H4 (cell line): ENCODE measurements at places on chromosomes 2 and 18. TPM values are rescaled to one million over a fixed set of nuclear protein-coding genes. Genes with fewer than 3 reads are reported as not detected.

DNA sequence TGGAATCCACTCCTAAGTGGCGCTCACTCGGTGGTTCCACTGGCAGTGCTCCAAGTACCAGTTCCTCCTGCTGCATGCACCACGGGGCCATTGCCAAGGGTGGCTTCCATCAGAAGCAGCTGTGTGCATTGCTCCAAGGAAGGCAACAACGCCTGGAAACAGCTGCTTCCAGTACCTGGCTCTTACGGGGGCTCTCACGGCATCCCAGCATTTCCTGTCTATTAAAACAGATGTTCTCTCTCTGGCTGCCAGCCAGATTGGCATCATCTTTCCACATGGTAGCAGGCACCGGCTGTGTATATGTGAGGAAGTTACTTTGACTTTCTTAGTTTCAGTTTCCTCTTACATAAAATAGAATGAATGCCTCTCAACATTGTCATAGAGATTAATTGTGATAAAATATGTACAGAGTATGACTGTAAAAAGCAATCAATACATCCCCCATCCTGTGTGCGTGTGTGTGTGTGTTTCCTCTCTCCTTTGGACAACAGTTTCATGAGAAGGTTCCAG, 84.9 kb downstream of the CMPK2 start:
- DNase-seq, result peak; percentile 43

DNA sequence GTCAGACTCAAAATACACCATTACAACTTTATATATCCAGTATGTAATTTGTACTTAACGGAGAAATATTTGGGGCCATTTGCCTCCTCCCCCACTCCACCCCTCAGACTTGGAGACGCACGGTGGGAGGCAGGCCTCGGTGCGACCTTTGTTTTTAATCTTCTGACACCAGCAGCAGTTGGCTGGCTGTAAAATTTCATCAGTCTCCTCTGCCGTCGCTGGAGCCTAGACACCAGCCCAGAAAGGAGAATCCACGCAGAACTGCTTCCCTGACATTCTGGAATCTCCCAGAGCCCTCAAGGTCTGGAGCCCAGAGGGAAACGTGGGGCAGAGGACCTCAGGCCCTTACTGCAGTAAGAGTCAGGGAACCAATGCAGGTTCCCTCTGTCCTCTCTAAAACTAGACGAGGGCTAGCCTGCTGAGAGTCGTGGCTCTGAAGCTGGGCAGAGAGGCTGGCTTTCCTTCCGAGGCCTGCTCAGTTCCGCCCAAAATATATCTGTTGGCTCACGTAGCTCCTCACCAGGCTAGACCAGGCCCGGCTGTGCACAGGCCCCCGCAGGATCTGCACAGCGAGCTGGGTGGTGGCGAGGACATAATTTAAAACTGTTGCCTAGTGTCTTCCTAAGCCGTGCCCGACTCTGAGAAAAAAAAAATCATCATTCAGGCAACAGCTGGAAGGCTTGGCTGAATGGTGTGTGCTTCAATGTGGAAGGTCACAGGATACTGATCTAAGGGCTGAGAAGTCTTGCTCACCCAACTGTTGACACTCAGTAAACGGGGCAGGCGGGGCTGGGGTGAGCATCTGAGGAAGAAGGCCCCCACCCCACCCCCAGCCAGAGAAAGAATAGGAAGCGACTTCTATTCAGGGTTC, 40.4 kb downstream of the EN1 start:
- no peak for DNase-seq

GRCh38 chr18:24054130-24054529, 39.6 kb downstream of the TTC39C start:
- DNase-seq, result peak; percentile 44

- DNase-seq, result no peak
These were observed 41.5 kb upstream of the MCFD2 start for GRCh38 chr2:46956981-46957531.

The RTP5 gene
- total RNA-seq, result not detected in 2 replicates

The GPBAR1 gene
- 0.37 TPM in 1 of 2 replicates, not detected in the other for total RNA-seq

The WNT10A gene
- total RNA-seq, result 0.12 TPM in 1 of 2 replicates, not detected in the other
